ENCODE measurements at places on chromosomes 5 and 9.

GRCh38 chr5:176934309-176934930 lies 35.3 kb upstream of the HK3 start:
- no peak for DNase-seq

GRCh38 chr9:69122549-69123141 lies 51.4 kb upstream of the TJP2 start:
- no peak for DNase-seq

DNA sequence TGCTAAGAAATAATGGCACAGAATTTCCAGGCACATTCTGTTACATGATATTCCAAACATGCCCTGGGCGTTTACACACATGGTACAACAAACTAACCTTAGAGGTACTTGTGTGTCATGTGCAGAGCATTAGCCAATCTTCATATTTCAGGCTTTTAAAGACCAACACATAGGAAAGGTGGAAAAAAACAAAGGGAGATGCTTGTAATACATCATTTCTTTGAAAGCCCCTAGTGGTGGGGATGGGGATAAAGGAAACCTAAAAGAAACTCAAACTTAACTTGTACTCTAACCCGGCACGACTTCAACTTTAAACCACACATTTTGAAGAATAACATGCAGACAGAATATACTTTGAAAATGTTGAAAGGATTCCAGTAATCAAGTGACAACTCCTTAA lies 133.6 kb downstream of the PTPRD start:
- no peak for DNase-seq

GRCh38 chr9:125650271-125650737 lies 56.7 kb downstream of the MAPKAP1 start:
- DNase-seq, result no peak
